ENCODE measurements at places on chromosomes 12 and 14.

- no peak for DNase-seq
Measured at GRCh38 chr14:74910556-74910955, 12.5 kb downstream of the RPS6KL1 start.

DNA sequence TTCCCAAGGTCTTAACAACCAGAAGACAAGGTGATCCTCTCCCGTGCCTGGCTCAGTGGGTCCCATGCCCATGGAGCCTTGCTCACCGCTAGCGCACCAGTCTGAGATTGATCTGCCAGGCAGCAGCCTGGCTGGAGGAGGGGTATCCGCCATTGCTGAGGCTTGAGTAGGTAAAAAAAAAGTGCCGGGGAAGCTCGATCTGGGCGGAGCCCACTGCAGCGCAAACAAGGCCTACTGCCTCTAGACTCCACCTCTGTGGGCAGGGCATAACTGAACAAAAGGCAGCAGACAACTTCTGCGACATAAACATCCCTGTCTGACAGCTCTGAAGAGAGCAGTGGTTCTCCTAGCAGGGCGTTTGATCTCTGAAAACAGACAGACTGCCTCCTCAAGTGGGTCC is 104.0 kb downstream of the C14orf39 start:
- no peak for DNase-seq

- DNase-seq, result no peak
Measured at GRCh38 chr14:103259801-103260628, 74.0 kb upstream of the EIF5 start.

- DNase-seq, result peak; percentile 32
Measured at GRCh38 chr12:15684896-15685658, 104.1 kb downstream of the EPS8 start.

DNA sequence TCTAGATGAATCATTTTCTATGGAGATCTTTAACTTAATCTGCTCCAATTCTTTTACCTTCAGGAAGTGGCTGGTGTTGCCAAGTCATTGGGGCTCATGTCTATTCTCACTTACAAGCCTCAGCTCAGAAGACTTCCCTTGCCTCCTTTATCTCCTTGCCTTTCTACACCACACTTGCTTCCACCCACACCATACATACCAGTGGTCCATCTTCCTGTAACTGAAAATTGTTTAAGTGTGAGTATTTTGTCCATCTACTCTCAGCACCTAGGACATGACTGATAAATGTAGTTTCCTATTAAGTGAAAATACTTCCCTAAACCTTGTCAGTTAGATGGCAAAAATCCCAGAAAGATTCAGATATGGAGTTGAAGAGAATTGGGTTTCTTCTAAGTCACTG is 199.7 kb upstream of the CPNE8 start:
- DNase-seq, result peak; percentile 8

- DNase-seq, result no peak
Measured at GRCh38 chr12:78703820-78704525, 160.6 kb upstream of the SYT1 start.

GRCh38 chr12:42789808-42790760 is 200.5 kb upstream of the PRICKLE1 start:
- DNase-seq, result no peak

GRCh38 chr12:53128780-53129569 is 25.7 kb downstream of the SOAT2 start:
- peak; percentile 10 for DNase-seq

- DNase-seq, result no peak
Measured at GRCh38 chr12:76784600-76785051, 20.7 kb downstream of the ZDHHC17 start.

GRCh38 chr12:44088647-44089046 is 252.8 kb downstream of the TMEM117 start:
- no peak for DNase-seq

DNA sequence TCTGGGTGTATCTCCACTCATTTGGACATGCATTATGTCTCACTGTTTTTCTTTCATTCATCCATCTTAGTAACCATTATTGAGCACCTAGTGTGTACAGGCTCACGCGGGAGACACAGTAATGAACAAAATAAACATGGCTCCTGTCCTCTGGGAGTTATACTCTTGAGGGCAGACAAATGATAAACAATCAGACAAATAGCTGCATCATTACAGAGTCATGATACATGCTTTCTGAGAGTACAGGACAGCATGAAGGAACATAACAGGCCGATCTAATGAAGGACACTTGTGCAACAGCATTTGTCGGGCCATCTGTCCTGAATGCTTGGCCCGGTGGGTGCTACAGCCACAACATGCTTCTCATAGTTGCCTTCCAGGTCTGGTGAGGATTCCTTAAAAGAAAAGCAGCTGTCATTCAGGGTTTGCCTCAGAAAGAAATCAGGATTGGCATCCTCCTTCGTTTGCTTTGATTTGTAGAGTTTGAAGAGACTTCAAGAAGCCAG is 77.2 kb upstream of the EGLN3 start:
- DNase-seq, result no peak

- DNase-seq, result no peak
Measured at GRCh38 chr12:41795051-41795600, 349.5 kb downstream of the GXYLT1 start.

- no peak for DNase-seq
Measured at GRCh38 chr14:69331206-69331605, 66.9 kb downstream of the ERH start.

DNA sequence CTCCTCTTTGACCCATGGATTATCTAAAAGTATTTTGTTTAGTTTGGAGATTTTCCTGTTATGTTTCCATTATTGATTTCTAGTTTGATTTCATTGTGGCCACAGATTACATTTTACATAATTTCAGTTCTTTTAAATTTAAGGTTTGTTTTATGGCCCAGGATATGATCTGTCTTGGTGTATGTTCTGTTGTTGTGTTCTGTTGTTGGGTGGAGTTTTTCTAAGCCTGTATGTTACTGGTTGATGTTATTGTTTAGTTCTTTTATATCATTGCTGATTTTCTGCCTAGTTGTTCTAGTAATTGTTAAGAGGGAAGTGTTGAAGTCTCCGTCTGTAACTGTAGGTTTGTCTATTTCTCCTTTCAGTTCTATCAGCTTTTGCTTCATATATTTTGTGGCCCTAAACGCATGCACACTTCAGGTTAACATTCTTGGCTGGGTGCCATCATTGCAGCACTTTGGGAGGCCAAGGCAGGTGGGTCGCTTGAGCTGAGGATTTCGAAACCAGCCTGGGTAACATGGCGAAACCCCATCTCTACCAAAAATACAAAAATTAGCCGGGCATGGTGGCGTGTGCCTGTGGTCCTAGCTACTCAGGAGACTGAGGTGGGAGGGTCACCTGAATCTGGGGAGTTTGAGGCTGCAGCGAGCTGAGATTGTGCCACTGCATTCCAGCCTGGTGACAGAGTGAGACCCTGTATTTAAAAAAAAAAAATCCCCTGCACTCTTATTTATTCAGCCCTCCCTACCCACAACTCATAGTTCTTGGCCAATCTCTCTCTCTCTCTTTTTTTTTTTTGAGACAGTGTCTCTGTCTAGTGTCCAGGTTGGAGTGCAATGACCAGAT is 28.1 kb upstream of the CFL2 start:
- no peak for DNase-seq

DNA sequence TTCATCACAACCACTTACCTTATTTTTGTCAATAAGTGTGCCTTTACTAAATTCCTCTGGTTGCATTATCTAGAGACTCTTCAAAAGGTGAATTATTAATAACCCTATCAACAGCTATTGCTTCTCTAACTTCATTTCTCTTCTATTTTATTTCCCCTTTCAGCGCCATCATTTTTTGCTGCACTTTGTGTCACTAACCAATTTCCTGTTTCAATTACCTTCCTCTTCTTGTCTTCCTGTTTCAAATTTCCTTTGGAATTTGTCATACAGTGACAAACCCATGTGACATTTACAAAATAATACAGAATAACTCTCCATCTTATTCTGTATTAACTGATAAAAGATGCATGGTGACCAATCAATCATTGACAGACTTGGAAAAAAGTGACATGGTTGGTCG is 12.2 kb upstream of the CLEC2A start:
- DNase-seq, result no peak

DNA sequence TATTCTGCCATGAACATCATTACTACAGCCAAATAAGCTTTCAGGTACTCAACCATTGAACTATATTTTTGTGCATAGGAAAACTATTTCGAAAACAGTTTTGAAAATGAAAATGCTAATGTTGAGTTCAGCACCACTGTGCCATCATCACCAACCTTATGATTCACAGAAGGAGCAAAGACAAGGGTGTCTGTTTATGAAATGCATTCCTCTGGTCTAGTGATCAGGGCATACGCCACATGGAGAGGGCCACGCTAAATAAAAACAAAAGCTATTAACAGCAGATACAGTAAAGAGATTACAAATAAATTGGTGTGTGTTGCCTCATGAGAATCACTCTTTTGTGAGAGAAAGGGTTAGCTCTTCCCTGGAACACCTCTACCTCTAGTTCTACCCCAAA is 43.2 kb upstream of the BMAL2 start:
- no peak for DNase-seq

DNA sequence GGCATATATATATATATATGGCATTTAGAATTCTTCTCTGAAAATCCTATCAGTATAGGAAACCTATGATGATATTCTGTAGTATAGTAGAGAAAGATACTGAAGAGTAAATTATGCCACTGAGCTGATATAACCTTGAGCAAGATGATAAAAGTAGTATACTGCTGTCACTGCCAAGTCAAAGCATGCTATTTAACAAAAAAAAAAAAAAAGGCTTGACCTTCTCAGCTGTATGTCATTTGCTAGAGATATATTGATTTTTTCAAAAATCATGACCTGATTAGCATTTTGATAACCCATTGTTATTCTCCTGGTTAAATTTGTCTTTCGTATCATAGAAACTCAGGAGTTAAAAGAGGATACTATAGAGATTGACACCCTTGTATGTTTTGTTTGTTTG is 299.4 kb downstream of the ADAMTS20 start:
- no peak for DNase-seq

DNA sequence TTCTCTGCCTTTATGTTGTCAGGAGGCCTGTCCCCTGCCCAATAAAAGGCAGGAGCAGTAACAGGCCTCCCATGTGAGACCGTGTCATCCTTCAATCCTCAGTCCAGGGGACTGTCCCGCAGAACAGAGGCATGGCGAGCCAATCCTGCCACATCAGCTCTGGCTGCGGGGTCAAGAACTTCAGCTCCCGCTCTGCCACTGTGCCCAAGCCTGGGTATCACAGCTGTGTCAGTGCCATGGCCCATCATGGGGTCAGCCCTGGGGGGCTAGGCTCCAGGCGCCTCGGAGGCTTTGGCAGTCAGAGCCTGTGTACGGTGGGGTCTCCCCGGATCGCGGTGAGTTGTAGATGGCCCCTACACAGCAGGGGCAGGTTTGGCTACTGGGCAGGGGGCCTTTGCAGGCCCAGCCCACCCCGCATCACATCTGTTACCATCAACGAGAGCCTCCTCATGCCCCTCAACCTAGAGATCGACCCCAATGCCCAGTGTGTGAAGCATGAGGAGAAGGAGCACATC is 19.9 kb upstream of the KRT83 start:
- no peak for DNase-seq

DNA sequence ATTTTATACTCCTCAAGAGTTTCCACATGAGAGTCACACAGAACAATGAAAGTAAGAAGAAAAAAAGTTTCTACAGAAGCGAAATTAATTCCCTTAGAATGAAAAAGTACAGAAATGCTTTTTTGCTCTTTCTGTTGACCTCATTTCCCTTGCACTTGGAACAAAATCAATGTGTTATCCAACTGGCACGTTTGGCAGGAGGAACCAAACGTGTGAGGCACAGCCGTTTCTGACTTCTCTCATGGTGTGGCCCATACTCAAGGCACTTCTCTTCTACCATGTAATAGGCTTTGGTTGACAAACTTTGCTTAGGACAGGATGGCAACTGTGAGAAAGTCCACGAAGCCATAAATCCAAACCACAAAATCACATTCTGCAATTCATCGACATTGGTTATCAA is 297.0 kb downstream of the FUT8 start:
- DNase-seq, result no peak

- DNase-seq, result no peak
Measured at GRCh38 chr14:103949131-103949790, 6.9 kb upstream of the RD3L start.

GRCh38 chr12:103994235-103994634 is 28.6 kb downstream of the TDG start:
- DNase-seq, result no peak

DNA sequence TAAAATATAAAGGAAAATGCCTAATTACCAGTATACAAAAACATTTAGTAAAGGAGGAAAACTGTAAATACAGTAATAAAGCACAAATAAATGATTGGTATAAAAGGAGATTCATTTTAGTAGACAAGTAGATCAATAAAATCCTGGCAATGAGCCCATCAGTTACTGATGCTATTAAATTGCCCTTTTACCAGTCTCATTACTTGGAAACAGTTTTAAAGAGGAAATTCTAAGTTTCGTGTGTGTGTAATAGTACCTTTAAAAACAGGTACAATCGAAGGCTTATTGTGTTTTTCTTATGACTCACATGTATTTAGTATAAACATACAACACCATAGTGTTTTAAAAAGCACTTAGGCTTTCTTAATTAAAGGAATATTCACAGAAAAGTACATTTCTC is 46.4 kb upstream of the SYT10 start:
- peak; percentile 10 for DNase-seq

DNA sequence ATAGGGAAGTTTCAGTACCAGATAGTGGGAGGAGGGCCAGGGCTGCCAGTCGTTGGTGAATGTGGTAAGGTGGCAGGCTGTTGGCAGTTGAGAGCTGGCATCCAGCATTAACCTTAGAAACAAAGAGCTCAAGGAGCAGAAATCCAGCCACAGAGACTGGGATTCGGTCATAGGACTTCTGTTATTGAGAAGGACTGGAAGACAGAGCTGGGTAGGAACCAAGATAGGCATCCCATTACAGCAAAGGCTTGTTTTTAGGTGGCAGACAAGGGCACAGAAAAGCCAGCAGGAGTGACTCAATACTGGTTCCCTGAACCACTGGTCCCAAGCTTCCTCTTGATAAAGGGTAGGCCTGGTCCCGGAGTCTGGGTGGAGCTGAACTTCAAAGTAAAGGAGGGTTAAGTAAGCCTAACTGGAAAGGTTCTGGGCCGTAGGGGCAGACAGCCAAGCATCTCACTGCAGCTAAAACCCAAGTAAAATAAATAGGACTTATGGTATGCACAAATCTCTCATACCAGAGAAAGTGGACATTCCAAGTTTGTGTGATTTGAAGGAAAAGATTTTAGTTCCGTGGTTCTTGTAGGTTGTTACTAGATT is 147.9 kb downstream of the ETV6 start:
- DNase-seq, result peak; percentile 64
